ENCODE measurements at places on chromosomes 1 and 21.

GRCh38 chr1:235854347-235854746 is 12.4 kb downstream of the LYST start:
- DNase-seq: no peak

GRCh38 chr1:39528082-39528481 is 36.6 kb downstream of the BMP8A start:
- DNase-seq: no peak

DNA sequence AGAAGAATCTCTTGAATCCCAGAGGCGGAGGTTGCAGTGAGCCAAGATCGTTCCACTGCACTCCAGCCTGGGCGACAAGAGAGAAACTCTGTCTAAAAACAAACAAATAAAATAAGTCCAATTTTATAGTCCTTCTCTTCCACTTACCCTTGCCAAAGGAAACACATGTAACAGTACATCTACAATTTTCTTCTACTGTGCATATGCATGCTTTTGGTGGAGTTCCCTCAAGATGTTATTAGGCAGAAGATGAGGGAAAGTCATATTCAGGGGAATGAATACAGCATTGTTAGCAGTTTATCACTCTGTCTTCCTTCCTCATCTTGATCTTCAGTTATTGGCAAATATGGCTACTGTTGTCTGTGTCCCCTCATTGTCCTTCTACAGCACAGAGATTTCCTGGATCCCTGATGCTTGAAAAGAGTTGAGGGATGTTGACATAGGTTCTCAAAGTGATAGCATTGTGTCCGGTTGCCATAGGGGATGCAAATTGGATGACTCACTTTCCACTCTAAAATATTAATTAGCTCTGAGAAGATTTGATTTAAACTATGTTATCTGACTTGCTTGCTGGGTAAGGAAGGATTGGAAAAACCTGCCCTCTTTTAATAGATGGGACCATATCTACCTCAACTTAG is 1173.6 kb downstream of the KCNT2 start:
- no peak for DNase-seq

GRCh38 chr1:67771749-67772148 is 61.5 kb downstream of the GNG12 start:
- peak; percentile 21 for DNase-seq

DNA sequence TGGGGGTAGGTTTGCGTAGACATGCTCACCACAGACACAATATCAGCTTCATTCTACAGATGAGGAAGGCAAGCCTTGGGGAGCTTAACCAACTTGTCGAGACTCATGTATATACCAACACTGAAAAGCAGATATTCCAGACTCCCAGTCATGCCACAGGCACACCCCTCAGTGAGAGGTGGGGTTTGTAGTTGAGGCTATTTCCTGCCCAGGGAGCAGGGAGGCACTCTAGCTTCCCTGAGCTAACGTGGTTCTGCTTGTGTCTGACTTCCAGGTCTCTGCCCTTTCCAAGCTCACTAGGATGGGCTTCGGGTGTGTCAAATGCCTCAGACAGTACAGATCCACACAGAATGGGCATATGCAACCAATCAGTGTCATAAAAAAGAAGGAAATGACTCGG is 122.3 kb upstream of the RUNX1 start:
- no peak for DNase-seq

DNA sequence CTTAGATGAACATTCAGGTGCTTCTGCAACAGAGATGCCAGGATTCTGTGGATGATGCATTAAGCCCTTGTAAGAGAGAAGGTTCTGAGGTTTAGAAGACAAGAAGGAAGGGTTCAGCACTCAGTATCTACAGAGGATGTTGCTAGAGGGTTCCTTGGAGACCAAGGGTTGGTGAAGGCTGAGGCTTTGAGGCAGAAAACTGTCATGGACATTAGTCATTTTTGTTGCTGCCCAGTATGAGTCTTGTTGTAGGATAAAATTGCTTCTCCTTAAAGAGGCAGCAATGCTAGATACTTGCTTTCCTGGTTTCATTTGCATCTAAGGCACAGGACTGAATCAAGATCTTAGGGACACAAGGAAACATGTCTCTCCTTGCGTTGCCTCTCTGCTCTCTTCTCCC is 319.4 kb upstream of the NFIA start:
- no peak for DNase-seq

- DNase-seq: no peak
Measured at GRCh38 chr1:60864722-60865121, 217.6 kb upstream of the NFIA start.

- DNase-seq: no peak
Measured at GRCh38 chr1:87093286-87093685, 178.9 kb downstream of the HS2ST1 start.

All from AG04449 (cell line).